Activated T-cell treated with anti-CD3 and anti-CD28 coated beads, Interleukin-2, amount 50 U/mL, for 72 hours (primary cell): ENCODE measurements at places on chromosomes 4 and X. TPM values are rescaled to one million over a fixed set of nuclear protein-coding genes. Genes with fewer than 3 reads are reported as not detected.

GRCh38 chrX:3142259-3143042, 101.2 kb downstream of the ARSF start:
- no peak for DNase-seq

The NXF3 gene
- total RNA-seq: 0.12 TPM

- no peak for DNase-seq
These were observed 6.6 kb downstream of the PRIMPOL start for GRCh38 chr4:184655889-184656869.

DNA sequence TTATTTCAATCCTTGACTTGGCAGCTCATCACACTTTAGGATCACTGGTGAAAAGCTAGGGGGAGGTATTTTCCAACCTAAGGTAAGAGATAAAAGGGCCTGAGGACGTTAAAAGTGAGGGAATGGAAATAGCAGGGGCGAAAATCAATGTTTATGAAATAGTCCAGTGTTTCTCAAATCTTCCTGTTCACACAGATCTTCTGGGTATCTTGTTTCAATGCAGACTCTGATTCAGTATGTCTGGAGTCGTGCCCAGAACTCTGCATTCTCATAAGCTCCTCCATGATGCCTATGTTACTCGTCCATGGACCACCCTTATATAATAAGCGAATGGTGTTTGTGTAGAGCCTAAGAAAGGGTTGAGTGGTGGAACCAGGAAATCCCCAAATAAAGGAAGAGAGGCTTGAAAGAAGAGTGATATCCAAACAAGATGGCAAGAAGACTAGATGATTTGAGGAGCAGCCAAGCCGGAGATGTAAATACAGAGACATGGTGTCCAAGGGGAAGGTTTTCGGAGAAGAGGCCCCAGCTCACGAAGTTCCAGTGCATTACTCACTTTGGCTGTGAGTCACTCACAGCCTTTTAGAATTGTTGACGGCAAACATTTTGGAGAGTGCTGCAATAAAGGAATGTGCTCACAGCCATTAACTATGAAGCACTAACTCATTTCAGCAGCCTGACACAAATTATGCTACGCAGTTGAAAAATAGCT, 215.6 kb upstream of the PPARGC1A start:
- DNase-seq: no peak

DNA sequence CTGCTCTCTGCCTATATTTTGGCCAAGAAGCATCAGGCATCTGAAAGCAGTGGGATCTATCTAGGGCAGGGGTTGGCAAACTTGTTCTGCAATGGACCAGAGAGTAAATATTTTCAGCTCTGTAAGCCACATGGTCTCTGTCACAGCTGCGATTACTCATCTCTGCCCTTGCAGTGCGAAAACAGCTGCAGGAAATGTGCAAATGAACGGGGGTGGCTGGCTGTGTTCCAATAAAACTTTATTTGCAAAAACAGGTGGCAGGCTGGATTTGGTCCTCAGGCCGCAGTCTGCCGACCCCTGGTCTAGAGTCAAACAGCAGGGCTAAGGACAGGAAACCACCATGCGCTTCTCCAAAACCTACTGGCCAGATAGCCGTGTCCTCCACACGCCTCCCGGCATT, 48.6 kb downstream of the ACOX3 start:
- DNase-seq: peak; percentile 18

The TXK gene
- 37.8 TPM for total RNA-seq

The OTUD6A gene
- not detected for total RNA-seq

The CPZ gene
- total RNA-seq: not detected

- DNase-seq: no peak
These were observed 77.2 kb upstream of the SLC34A2 start for GRCh38 chr4:25578432-25578831.

DNA sequence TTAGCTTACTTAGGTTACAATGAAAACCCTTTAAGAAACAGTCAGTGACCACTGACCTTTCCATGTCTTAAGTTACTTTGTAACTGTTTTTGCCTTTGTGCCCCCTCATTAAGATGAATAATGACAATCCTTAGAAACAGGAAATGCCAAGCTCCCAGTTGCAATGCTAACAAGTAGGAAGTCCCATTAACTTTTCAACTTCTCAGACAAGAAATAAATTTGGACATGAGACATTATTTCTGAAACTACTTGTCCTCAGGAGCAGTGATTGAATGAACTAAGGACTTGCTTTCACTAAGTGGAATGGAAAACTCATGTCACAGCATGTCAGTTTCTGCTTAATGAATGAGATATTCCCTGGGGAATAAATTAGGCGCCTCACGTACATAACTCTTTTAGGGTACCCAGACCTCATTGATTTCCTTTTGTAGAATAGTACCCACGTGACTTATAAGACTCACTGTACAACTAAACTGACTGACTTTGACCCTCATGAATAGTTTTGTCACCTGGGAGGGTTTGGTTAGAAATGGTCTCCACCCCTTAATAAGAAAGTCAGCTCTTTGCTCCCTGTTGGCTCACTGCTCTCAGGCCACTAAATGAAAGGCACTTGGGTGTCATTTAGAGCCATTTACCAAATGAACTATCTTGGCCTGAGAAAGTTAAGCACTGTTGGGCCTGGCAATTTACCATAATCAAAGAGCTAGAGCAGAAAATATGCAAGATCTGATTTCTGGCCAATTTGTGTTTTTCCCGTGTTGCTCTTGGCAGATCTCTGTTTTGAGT, 383.9 kb downstream of the RPA4 start:
- DNase-seq: no peak

- DNase-seq: peak; percentile 30
These were observed 44.0 kb downstream of the SLC25A5 start for GRCh38 chrX:119512146-119512800.

DNA sequence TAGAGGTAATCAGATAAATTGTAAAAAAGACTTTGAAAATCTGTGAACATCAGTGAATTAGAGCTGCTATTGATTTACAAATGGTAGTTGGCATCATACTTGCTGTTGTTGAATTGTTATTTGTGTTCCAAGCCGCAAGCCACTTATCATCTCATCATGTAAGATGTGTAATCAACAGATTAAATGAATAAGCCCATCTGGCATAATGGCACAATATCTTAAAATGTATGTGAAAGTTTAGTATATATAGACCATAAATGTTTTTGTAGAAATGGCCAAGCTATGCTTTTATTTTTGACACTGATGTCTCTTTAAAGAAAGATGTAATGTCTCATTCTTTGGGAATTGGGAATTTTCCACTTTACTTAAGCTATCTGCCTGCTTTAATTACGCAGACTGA, 682.6 kb upstream of the GNPDA2 start:
- DNase-seq: no peak

The ESX1 gene
- total RNA-seq: not detected

DNA sequence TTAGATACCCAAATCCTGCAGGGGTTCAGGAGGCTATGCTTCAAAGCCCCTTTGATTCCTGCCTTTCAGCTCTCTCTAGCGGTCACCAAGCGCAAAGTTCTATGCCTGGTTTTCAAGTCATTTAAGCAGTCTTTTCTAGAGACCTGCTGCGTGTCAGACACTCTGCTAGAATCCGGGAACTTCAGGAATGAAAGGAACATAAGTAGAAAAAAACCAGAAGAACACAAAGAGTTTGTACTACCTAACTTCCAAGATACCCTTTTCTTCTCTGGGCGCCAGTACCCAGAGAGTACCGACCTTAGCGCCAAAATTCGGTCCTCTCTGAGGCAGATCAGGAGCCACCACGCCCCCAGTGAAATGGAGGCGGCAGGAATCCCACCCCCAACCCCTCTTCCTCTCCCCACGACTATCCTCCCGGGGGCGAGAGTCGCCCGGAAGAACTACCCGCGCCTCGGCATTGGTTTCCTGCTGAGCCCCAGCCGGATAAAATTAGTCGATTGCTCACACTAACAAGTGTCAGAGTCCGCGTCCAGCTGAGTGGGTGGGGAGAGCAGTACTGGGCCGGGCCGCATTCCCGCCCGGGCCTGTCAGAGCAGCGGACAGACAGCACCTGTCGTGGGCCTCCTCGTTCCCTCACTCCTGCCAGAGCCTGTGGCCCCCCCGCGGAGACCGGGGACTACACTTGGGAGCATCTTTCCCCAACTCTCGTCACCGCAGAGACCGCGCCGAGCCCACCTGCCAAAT, 78.8 kb downstream of the RLIM start:
- DNase-seq: peak; percentile 47

GRCh38 chr4:99156992-99157391, 12.9 kb upstream of the ADH4 start:
- no peak for DNase-seq

- DNase-seq: no peak
These were observed at the start of gene GDPD2 for GRCh38 chrX:70422851-70423341. TSS of gene GDPD2 (plus strand) at chrX:70423314. CDS start at chrX:70424985, 1,671 bp downstream.

- no peak for DNase-seq
These were observed 72.7 kb upstream of the HGFAC start for GRCh38 chr4:3368841-3369760.

The FRMPD3 gene
- total RNA-seq: not detected

- no peak for DNase-seq
These were observed 1.6 kb upstream of the SUV39H1 start for GRCh38 chrX:48694776-48695533.

The ATP1B4 gene
- not detected for total RNA-seq

The ACOX3 gene
- 31.2 TPM for total RNA-seq

The ZXDA gene
- 5.4 TPM for total RNA-seq

DNA sequence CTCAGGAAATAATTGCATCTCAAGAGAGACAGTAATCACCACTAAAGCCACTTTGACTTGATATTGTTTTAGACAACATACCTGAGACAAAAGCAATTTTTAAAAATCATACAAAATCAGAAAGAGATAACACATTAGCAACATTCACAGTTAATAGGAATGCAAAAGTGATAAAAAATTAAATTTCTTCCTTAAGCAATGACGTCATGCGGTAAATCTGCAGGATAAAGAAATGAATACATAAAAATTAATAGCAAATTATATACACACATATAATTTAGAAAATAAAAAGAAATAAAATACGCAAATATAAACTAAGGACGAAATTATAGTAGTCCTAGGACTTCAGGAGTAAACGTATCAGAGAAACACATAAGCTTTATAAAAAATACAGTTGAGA, 866.5 kb upstream of the PRKX start:
- no peak for DNase-seq

GRCh38 chr4:65241257-65241997, 428.9 kb downstream of the EPHA5 start:
- DNase-seq: no peak

- DNase-seq: no peak
These were observed 76.7 kb upstream of the GALNT7 start for GRCh38 chr4:173091958-173092357.

DNA sequence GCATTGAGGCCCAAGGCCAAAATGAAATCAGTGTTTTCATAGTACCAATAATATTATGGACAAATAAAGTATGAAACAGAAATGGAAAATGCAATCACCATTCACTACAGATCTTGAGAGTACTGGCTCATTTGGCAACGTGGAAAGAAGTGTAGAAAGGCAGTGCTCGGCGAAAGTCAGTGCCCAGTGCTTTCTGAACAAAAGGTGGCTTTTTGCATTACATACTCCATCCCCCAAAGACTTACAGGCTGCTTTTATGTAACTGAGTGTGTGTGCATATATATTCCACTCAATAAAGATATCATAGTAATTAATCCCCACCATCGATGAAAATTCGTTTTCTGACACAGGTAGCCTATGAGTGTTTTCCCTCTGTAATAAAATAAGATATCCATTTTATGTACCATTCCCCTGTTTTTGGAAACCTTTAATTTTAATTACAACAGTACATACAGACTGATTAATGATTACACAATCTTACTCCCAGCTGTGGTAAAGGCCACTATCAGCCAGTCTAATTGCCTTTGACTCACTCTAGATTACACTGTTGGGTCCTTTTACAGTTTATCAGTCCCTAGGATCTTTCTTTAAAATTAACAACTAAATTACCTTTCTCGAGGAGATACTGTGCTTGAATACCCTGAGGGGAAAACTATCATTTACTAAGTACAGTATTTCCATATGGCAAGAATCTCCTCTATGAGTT, 65.9 kb downstream of the MAD2L1 start:
- no peak for DNase-seq

DNA sequence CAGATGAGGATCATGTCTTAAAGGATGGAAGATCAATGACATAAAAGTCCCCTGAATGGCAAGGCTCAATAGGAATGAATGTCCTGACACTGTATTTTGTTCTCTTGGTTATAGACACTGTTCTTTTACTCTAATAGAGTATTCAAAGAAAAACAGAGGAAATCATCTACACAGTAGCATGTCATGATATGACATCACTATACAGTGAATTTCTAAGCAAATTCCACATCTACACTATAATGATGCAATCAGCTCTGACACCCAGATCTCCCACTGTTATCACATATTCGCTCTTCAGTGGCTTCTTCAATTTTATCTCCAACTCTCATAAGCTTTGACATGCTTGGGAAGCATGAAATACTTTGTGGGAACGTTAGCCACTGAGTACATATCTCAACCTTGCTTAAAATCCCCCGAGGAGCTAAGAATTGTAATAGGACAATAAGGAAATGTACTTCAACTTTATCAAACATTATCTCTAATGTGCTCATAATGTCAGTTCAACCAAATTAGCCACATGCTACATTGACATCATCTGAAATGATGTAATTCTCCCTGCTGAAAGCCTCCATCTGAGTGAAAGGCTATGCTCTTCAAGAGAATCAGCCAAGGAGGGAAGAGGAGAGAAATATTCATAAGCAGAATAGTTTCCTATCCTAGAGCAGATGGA, 139.6 kb upstream of the PTCHD1 start:
- DNase-seq: no peak

- no peak for DNase-seq
These were observed 17.3 kb downstream of the HTRA3 start for GRCh38 chr4:8286719-8287342.

GRCh38 chr4:31362756-31363155, 642.6 kb downstream of the PCDH7 start:
- DNase-seq: no peak

The RTL9 gene
- 0.14 TPM for total RNA-seq

The SPINK2 gene
- total RNA-seq: not detected

- peak; percentile 5 for DNase-seq
These were observed 37.7 kb upstream of the SLC16A2 start for GRCh38 chrX:74383611-74384010.

DNA sequence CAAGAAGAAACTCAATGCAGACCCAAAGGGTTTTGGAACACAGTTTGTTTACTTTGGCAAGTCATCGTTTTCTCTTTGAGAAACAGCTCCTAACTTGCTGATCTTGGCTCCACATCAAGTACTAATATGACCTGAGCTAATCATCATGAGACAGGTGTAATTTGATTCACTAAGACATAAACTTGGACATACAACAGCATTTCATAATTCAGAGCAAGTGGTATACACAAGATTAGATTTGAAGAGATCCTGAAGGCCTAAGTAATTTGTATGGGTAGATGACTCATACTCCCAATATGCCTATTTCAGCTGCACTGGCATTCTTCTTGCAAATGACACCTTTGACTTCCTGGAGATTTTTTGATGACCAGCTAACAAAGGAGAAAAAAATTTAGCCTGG, 1521.7 kb downstream of the RPA4 start:
- no peak for DNase-seq

GRCh38 chr4:101660607-101661006, 129.9 kb upstream of the BANK1 start:
- DNase-seq: no peak

DNA sequence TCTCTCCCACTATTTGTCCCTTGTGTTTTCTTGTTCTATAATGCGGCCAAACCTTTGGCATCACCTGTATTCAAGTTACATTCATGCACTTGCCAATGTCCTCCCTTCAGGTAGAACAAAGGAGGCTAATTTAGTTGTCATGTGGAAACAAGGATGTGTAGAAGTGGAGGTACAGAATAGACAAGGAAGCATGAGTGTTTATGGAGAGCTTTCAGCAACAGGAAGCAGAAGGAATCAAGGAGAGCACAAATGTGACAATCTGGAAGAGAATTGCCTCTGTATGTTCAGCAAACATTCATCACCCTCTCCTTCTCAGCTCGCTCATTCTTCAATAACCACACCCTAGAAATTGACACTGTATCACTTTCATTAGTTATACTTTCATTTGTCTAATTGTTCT, 103.4 kb downstream of the SLC7A11 start:
- DNase-seq: no peak
